ENCODE measurements at places on chromosomes 6 and 20. TPM values are rescaled to one million over a fixed set of nuclear protein-coding genes. Genes with fewer than 3 reads are reported as not detected.

DNA sequence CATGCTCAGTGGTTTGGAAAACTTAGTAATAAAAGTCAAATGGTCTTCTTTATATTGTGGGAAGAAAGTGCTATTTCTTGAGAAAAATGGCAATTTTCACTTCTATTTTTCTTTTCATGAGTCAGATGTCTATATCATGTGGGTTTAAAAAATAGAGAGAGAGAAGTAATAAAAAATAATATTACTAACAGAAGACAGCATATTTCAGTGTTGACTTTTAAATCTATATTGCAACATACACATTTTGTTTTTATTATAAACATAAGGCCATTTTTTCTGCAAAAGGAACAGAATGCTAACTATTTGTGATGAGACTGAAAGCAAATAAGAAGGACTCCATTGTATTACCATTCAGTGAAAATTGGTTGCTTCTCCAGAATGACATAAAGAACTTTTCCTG is 135.1 kb upstream of the CNR1 start:
- DNase-seq: no peak

- peak; percentile 17 for DNase-seq
These were observed 59.5 kb downstream of the PSMG4 start for GRCh38 chr6:3318226-3318625.

- no peak for DNase-seq
These were observed 18.8 kb downstream of the RFPL4B start for GRCh38 chr6:112365952-112366351.

DNA sequence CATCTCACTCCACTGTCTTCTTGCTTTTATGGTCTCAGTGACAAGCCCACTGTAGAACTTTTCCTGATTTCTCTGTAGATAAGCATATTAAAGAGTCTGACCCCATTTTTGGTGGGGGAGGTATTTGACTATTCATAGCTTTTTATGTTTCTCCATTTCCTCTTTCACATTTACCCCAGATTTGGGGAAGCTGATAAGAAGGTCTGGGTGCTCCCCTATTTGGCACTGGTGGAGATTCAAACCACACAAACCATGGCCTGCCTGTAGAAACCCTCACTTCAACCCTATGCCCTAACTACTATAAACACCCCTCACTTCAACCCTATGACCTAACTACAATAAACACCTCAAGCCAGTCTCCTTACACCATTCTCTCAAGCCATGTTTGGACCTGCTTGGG is 196.2 kb upstream of the SYNDIG1 start:
- DNase-seq: no peak

- DNase-seq: no peak
These were observed at the start of gene GID8 for GRCh38 chr20:62938105-62938888. Gene GID8 (plus strand): TSS chr20:62938147. CDS start chr20:62941503, 3,356 bp downstream.

DNA sequence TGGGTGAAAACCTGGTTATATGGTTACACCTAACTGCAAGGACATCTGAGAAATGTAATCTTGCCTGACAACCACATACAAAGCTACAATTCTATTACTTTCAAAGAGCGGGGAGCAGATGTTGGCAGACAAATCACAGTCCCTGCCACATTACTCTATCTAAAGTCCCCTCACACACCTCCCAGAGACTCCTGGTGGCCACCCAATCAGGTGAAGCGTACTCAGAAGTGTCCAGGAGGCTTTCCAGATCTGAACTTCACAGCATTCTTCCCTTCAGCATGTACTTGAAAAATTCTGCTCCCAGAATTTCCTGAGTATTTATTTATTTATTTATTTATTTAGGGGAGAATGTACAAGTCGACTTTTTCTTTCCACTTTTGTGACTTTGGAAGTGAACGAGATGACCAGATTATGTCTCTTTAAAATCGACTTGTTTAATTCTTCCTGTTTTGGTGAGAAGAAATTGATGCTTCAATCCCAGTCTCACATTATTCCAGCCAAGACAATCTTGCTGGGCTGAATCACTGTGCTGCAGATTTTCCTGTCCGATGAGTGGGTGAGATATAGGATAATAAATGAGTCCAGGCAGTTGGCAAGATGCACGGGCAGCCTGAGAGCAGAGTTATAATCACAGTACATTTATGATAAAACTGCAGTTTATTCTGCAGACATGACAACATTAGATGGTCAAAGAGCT is 46.9 kb upstream of the POPDC3 start:
- DNase-seq: no peak

GRCh38 chr6:129634411-129635230 is 75.4 kb downstream of the ARHGAP18 start:
- DNase-seq: no peak

DNA sequence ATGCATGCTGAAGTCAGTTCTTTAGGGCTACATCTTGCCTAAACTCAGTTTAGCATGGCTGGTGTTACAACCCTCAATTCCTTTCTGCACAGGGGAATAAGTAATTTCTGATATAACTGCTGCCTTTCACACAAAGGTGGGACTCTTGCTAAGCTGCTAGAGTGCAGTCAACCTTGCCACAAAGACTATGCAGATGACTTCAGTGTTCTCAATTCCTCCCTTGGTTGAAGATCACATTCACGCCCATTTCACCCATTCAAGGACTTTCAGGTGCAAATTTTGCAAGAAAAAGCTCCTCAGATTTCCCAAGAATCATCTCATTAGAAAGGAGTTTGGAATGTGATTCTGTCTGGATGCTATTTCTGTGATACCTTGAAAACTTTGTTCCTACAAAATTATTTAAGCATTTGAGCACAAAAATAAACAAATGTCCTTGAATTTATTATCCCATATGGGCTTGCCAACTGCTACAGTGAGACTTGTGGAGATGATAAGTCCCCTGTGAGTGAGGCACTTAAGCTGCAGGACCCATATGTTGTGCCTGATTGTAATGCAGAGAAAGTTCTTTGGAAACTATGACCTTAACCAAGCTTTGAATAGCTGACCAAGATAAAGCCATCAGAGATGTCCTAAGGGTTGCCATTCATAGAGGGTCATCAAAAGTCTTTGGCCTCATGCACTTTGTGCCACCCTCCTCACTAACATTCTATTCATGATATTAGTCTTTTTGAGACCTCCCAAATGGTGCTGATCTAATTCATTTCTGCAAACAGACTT is 111.8 kb downstream of the PLCB4 start:
- DNase-seq: no peak

- peak; percentile 31 for DNase-seq
These were observed 529 bp upstream of the ENPP4 start for GRCh38 chr6:46129291-46129628.

TPX2 gene
- 0.89 TPM for total RNA-seq

TSPO2 gene
- not detected for total RNA-seq

HSPA1L gene
- 1.7 TPM for total RNA-seq

Measured in CD4-positive, alpha-beta T cell (primary cell).